ENCODE measurements at places on chromosomes 7 and 10.

DNA sequence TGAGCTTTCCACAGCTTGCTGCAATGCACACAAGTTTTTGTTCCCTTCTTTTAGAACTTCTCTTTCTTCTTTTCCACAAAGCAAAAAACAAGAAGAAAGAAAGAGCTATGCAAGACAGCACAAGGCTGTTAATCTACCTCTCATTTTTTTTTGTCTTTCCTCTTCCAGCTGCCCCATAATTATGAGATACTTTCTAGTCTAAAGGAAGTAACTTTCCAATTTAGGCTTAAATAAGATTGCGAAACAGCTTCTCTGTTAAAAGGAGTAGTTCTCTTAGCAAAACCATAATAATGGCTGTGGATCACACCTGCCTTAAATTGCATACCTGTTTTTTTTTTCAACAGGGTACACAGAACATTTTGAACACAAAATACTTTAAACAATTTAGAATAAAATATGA lies 56.0 kb downstream of the NDUFB2 start:
- DNase-seq, result no peak

- no peak for DNase-seq
Measured at GRCh38 chr10:82692458-82692857, 817.5 kb downstream of the NRG3 start.

DNA sequence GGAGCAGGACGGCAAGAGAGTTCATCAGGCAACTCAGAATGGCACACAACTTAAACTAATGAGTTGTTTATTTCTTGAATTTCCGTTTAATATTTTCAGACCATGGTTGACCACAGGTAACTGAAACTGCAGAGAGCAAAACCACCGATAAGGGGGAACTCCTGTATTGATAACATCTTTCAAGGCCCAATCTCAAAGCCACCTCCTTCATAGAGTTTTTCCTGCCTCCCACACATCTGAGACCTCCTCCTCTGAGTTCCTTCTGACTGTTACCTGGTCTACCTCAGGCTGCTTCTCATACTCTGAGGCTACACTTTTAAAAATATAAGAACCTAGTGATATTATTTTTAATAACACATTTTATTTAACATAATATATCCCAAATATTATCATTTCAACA lies 341.5 kb upstream of the NPVF start:
- DNase-seq, result no peak

DNA sequence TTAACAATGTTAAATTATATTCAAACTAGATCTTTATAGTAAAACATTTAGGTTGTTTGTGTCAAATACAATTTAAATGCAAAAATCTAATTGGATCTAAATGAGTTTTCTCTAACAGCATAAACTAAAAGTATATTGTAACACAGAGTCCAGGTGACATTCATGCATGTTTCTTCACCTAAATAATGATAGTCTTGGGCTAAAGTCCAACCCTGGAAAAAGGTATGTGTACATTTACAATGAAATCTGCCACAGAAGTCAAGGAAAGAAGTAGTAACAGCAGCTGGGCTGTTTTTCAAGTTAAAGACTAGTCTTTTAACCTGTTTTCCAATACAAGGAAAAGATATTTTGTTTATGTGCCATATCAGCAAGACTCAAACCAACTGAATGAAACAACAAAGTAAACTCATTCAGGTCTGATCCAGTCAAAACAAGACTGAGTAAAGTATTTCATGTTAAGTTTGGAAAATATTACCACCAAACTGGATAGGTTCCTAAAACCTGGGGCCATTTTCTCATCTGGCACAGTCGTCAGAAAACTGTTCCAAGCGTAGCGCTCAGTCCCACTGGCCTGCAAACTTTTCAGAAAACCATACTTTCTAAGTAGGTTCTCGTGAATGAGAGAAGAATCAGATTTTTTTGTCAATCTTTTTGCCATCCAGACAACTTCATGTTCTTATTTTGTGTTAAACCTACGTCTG lies 349.2 kb downstream of the HGF start:
- no peak for DNase-seq

GRCh38 chr10:98418665-98419468 lies 3.9 kb upstream of the PYROXD2 start:
- DNase-seq, result no peak

DNA sequence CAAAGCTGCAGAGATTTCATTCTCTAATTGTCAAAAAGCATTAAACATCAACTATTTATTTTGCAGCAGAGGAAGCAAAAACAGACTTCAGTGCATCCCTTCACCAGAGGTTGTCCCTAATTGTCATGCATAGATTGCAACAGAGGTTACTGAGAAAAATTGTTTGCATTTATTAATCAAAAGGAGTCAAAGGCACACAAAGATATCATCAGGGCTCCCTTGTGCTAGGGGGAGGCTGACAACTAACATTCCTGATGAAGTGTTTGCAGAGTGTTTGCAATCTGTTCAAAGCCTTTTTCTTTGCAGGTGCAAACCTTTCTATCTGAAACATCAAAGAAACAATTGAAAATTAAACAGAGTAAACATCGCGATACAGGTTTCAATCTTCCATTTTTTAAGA lies 227.5 kb downstream of the TEX36 start:
- no peak for DNase-seq

GRCh38 chr10:98138031-98138430 lies 3.6 kb downstream of the R3HCC1L start:
- DNase-seq, result no peak

DNA sequence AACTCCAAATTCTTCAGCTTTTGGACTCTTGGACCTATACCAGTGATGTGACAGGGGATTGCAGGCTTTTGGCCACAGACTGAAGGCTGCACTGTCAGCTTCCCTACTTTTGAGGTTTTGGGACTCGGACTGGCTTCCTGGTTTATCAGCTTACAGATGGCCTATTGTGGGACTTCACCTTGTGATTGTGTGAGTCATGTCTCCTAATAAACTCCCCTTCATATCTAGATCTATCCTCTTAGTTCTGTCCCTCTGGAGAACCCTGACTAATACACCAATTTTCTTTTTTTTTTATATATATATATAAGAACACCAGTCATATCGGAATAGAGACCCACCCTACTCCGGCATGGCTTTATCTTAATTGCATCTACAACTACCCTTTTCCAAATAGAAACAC lies 166.8 kb downstream of the ETV1 start:
- no peak for DNase-seq

DNA sequence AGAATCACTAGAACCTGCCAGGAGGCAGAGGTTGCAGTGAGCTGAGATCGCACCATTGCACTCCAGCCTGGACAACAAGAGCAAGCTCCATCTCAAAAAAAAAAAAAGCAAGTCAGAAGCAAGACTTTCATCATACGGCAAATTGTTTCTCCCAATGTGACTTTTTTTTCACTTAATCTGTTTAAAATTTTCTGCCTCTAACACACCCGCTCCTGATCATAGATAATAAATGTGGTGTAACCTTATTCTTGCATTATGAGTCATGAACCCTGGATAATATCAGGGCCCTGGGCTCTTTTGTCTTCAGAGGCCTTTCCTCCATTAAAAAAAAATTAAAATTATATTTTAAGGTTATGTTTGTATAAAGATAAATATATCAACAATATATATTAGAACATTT lies 111.4 kb upstream of the JCAD start:
- no peak for DNase-seq

DNA sequence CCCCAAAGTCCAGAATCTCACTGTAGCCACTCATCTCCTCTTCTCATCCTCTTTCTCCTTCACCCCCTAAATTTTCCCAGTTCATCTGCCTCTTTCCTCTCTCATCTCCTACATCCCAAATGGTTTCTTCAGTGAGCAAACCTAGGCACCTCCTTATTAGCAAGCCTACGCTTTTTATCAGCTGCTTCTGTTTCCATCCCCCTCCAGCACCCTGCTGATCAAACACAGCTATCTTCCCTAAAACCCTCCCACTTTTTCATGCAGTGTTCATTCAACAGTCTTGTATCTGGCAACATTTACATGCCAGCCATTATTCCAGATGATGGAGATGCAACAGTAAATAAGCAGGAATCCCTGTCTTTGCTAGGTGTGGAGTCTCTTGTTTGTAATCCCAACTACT lies 3.3 kb upstream of the ABRAXAS2 start:
- DNase-seq, result no peak

- DNase-seq, result no peak
Measured at GRCh38 chr7:97018791-97019531, 5.7 kb downstream of the DLX5 start.

All from activated CD8-positive, alpha-beta memory T cell treated with anti-CD3 and anti-CD28 coated beads for 1 hour (primary cell).